ENCODE measurements at places on chromosomes 11 and 22.

DNA sequence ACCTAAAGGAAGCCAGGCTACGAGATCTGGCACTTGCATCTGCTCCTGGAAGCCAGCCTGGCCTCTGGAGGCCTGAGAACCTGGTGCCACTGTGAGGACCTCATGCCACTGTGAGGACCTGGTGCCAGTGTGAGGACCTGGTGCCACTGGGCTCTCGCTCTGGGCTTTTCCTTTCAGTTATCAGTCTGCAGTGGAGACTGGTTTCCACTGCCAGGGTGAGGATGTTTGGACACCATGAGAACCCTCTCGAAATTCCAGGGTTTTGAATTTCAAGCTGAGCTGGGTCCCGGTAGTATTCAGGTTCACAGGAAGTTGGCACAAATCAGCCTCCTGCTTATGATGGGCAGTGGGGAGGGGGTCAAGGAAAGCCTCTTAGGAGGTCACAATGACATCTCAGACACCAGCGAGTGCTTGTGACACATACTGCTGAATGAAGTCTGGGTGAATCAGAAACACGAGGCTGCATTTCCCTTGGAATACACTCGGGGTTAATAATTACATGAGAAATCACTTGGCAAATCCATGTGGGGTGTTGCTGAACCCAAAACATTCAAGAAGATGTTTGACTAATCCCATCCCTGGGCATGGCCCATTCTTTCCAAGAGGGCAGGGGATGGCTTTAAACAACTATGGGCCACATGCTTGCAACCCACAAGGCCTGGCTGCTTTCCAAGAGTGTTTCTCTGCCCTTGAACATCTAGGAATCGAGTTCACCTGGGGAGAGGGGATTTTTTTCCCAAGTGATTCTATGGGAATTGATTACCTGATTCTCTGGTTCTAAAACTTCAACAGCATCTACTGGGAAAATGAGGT, 60.2 kb downstream of the LINC01488 start:
- no peak for DNase-seq

GRCh38 chr11:33940538-33940815, 48.6 kb upstream of the LMO2 start:
- DNase-seq: no peak

- no peak for DNase-seq
Observed at GRCh38 chr11:70437111-70437784, 38.9 kb downstream of the CTTN start.

DNA sequence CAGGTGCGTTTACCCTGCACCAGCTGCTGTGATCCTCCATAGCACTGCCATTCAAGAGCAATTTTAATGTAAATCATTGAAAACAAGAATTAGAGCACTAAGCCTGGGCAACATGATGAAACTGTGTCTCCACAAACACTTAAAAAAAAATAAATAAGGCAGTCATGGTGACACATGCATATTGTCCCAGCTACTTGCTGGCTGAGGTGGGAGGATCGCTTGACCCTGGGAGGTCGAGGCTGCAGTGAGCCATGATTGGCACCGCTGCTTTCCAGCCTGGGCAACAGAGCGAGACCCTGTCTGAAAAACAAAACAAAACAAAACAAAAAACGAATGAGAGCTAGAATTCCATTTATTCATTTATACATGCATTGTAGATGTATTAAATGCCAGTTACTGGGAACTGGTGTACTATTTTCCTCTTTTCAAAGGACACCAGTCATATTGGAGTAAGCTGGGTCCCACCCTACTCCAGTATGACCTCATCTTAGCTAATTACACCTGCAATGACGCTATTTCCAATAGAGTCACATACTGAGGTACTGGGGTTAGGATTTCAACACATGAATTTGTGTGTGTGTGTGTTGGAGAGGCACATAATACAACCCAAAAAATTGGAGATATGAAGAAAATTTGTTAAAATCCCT, 101.9 kb downstream of the MICAL2 start:
- DNase-seq: no peak

DNA sequence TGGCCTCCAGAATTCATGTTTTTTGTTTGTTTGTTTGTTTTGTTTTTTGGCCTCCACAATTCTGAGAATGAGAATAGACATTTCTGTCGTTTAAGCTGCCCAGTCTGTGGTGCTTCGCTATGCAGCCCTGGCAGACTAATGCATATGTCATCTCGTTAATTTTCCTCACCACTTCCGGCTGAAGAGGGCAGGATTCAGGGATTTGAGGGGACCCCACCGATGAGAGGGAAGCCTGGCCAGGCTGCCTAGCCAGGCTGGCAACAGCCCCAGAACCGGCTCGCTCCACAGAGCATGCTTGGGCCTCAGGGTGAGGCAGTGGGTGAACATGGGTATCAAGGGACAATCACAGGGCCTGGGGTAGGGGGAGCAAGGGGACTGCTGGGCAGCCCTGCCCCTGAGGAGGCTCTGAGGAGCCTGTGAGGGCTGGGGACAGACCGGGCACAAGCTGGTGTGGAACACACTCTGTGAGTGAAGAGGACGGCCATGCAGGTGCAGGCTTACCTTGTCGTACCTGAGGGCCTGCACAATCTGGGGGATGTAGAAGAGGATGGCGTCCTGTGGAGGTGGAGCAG, 47.8 kb upstream of the SERPIND1 start:
- DNase-seq: no peak

GRCh38 chr11:25327656-25328055, 830.8 kb downstream of the LUZP2 start:
- no peak for DNase-seq

DNA sequence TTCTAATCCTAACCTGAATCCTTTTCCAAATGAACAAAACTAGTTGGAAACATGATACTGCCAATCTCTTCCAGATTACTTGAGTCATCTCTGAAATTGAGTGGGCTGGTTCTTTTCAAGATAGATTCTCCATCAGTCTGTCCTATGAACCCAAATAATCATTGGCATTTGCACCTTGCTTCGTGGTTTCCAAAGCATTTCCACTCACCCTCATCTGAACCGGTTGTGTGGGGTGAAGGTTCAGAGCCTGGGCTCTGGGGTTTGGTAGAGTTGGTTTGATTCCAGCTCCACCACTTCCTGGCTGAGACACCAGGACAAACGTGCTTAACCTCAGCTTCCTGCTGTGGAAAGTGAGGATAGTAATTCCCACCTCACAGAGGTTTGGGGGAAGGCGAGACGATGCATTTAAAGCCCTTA, 206.4 kb upstream of the E2F8 start:
- DNase-seq: no peak

DNA sequence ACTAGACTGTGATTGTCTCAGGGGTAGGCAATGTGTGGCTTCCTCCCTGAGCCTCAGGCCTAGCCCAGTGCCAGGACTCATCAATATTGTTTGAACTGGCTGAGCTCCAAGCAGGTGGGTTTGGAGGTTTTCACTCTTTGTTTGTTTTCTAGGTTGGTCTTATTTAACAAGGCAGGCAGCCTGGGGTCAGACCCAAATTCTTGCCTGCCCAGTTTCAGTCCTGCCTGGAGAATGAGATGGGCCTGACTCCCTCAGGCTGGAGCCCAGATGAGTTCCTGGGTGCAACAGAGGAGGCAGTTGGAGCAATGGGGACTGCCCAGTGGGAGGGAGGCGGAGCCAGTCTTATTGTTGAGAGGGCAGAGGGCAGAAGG, 28.3 kb upstream of the TP53I11 start:
- no peak for DNase-seq
